ENCODE measurements at places on chromosomes 16 and 17. TPM values are rescaled to one million over a fixed set of nuclear protein-coding genes. Genes with fewer than 3 reads are reported as not detected.

DNA sequence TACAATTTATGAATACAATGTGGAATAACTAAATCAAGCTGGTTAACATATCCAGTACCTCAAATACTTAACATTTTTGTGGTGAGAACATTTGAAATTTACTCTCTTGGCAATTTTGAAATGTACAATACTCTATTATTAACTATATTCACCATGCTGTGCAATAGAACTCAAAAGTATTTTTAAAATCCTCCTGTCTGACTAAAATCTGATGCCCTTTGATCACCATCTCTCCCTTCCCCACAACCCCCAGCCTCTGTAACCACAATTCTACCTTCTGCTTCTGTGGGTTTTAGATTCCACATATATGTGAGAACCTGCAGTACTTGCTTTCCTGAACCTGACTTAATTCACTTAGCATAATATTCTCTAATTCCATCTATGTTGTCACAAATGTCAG, 71.6 kb upstream of the ALOX12 start:
- peak; percentile 29 for ATAC-seq

DNA sequence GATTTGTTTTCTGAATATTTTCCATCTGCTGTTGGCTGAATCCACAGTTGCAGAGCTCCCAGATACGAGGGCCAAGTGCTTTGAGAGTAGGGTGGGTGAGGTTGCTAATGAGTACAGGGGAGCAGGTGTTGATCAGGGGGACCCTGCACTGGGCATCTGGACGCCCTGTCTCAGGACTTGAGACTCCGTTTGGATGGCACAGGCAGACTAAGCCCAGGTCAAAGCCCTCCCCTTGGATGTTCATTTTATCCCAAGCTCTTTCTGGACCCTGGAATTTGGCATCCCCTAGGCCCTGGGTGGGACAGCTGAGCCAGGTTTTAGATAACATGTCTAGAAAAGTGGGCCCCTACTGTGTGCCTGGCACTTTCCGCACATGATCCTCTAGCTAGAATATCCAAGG, 12.1 kb downstream of the USP6 start:
- no peak for ATAC-seq

- peak; percentile 90 for ATAC-seq
These were observed 11.7 kb downstream of the ABCC1 start for GRCh38 chr16:15961060-15961511.

DNA sequence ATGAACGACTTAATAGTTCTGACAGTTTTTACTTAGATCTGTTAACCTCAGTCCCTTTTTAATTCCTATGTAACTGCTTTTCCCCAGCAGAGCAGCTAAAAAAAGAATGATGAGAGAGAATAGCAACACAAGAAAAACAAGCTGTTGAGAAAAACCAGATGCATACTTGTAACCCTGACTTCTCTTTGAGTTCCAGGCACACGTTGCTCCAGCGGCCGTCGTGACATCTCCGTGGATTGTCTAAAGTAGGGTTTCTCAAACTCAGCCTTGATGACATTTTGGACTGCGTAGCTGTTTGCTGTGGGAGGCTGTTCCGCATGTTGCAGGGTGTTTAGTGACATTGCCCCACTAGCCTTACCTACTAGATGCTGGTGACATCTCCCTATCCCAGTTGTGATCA, 324.0 kb downstream of the SNX29 start:
- no peak for ATAC-seq

DNA sequence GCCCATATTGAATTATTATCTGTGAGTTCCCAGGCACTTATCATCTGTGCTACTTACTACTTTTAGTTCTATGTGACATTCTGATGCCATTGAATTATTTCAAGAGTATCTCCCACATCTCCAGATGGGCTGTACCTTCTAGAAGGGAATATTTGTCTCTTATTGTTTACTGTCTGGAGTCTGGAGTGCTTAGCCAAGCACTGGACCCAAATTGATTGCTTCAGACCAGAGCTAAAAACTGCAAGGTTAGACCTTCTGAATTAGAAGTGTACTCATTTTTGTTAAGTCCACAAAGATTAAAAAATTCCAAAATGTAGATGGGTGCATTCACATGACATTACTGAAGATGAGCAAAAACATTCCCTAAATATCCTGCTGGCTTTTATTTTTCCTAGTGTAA, 16.0 kb upstream of the KRT222 start:
- ATAC-seq = no peak

DNA sequence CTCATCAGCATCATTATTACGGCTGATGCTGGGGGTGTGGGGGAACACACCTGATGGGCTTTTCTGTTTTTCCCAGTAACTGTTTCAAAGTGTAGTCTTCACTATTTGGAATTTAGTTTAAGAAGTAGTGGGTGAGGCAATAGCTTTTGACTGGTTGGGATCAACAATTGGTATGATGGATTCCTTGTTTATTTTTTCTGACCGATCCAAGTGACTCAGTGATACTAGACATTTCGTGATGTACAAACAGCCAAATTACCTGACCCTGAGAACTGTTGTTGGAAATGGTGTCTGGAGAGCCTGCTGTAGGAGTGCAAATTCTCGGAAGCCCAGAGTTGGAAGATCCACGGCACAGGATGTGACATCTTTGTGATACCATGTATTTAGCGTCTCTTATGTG, 204.2 kb downstream of the PRKCA start:
- no peak for ATAC-seq

- peak; percentile 15 for ATAC-seq
These were observed 789 bp downstream of the CSNK1D start for GRCh38 chr17:82272495-82273326.

DNA sequence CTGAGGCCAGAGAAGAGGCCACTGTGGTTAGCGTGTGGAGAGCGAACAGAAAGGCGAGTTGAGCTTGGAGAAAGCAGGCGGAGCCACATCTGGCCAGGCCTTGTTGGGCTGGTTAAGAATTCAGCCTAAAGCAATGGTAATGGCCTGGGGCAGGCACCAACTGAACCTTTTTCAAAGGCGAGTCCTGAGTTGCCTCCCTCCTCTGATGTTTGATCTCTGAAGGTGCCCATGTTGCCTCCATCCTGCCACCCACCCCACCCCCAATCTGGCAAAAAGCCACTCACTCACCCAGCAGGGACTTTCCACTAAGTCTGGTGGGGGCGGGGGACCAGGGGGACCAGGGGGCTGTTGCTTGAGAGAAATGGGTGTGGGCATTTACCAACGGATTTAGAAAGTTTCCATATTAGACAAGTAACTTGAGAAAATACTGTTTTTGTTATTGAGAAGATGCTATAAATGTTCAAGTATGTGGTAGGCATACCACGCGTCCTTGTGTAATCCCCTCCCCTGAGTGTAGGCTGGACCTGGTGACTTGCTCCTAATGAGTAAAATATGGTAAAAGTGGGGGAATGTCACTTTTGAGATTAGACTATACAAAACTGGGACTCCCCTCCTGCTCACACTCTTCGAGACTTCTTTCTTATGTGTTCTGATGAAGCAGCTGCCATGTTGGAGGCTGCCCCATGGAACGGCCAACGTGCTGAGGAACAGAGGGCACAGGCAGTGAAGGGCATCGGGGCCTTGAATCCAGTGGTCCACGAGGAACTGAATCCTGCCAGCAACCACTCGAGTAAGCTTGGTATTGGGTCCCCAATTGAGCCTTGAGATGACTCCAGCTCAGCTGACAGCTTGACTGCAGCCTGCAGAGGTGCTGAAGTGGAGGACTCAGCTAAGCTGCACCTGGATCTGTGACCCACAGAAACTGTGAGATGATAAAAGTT, 29.9 kb upstream of the TNS4 start:
- peak; percentile 88 for ATAC-seq

DNA sequence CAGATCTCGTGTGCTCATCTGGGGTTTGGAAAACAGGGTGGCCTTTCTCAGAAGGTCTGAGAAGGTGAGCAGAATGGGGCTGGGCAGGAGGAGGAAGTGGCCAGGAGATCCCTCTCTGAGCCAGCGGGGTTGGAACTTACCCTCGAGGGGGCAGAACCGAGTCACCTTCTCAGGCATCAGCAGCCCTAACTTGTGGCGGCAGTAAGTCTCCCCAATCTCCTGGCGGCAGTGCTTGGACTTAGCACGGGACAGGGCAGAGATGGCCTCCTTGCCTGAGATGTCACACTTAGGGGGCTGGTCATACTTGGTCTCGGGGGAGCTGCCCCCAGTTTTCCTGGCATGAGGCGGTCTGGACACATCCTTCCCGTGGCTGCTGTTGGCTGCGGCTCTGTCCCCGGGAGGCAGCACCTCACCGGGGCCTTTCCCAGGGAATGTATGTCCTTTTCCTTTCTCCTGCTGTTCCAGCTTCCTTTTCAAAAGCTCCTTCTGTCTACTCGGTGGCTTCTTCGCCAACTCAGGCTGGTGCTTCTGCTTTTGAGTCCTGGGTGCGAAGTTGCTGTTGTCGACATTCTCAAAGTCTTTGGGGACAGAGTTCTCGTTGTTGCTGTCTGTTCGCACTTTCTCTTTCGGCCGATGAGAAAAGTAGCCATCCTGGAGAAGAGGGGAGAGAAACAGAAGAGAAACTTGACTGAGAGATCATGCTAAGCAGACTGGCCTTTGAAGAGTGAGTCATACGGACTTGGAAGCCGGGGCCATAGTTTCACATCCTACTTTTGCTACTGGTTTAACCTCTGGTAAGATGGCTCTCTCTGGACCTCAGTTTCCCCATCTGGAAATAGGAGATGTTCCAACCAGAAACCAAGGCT, 211.7 kb downstream of the XYLT1 start:
- ATAC-seq = peak; percentile 50

GRCh38 chr16:20300312-20301097, 26.8 kb downstream of the GP2 start:
- peak; percentile 68 for ATAC-seq

GRCh38 chr17:44924107-44924544, 8.8 kb upstream of the GFAP start:
- no peak for ATAC-seq

- no peak for ATAC-seq
These were observed 11.3 kb downstream of the FKBP10 start for GRCh38 chr17:41824086-41824485.

DNA sequence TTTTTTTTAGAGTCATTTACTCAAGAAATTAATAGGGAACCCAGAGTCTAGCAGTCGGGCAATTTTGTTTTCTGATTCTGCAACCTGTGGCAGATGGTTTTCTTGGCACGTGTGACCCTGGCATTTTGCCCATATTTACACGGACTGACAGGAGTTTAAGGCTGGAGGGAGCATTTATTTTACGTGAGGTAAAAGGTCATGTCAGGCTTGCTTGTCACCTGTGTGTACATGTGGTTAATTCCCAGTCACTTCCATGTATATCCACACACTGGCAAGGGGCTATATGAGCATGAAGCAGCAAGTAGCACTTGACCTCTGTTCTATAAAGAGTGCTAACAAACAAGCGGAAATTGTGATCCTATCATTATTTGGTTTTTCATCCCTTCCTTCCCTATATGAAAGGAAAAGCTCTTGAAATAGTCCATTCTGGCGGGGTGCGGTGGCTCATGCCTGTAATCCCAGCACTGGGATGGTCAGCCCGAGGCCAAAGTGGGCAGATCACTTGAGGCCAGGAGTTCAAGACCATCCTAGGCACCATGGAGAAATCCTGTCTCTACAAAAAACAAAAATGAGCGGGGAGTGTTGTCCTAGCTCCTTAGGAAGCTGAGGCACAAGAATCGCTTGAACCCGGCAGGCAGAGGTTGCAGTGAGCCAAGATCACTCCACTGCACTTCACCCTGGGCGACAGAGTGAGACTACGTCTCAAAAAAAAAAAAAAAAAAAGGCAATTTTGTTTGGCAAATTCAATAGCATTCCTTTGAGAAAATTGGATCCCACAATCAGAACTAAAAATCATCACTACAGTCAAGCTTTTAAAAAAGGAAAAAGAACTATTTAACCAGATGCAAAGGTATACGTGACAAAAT, 2.1 kb downstream of the SPAG9 start:
- ATAC-seq = no peak

DNA sequence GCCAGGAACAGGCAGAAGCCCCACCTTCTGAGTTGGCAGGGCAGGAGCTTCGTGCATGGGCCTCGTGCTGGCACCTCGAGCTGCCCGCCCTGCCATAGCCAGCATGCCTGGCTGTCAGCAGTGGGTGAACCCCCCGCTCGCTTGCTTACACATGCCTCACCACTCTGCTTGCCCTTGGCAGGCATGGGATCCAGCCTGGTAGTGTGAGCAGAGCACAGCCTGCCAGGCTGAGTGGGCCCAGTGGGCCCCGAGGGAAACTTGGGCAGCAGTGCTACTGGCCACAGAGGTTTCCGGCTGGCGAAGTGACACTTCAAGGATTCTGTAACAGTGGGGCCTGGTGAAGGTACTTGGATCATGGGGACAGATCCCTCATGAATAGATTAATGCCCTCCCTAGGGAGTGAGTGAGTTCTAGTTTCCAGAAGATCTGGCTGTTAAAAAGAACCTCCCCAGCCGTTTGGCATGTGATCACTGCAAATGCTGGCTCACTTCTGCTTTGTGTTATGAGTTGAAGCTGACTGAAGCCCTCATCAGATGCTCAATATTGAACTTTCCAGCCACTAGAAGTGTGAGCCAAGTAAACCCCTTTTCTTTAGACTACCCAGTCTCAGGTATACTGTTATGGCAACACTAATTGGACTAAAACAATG, 114.7 kb downstream of the BCAS3 start:
- no peak for ATAC-seq

- ATAC-seq = no peak
These were observed 18.7 kb downstream of the TPSG1 start for GRCh38 chr16:1206326-1206725.

- peak; percentile 3 for ATAC-seq
These were observed 49.4 kb upstream of the GSE1 start for GRCh38 chr16:85563515-85564276.

GRCh38 chr16:1338119-1338730, 4.8 kb downstream of the BAIAP3 start:
- no peak for ATAC-seq

DNA sequence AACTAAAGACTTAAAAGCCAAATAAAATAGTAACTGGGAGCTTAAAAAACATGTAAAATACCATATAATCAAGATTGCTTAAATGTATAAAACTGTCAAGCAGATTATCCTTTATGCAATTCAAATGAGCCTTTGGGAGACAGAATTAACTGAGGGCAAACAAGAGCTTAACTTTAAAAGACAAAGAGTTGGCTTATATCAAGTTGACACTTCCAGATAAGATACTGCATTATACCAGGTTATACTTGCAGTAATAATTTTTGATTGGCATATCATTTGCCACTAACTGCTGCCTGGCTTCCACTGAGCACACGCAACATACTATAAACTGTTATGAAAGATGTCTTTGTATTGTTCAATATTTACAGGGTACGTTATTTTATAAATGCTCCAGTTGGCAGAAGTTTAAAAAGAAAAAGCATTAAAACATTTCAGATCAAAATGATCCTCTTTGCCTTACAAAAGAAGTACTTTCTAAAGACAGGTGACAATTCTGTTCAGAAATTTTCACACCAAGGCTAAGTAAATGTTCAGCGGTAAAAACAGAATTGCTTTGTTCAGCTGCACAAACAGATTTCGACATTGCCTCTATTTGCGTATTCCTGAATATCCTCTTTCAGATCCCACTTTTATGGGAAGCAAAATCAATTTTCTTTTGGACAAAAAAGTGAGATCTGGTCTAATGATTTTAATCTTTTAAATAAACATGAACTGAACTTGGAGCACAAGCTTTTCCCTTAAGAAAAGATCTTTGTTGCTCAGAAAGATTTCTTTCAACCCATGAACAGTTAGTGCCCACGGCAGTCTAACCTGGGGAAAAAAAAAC, 50.7 kb downstream of the TOX3 start:
- ATAC-seq = no peak

TNFRSF13B gene
- not detected for total RNA-seq

RNF43 gene
- 0.85 TPM for total RNA-seq

MEOX1 gene
- total RNA-seq = 3.3 TPM

SEPTIN1 gene
- total RNA-seq = 198 TPM

NPTX1 gene
- 1.5 TPM for total RNA-seq

FAM222B gene
- total RNA-seq = 25.1 TPM

TRIM72 gene
- total RNA-seq = not detected

Data from activated T-helper 17 cell treated with anti-CD3 and anti-CD28 coated beads, Interleukin-2, amount 50 U/mL, for 72 hours (primary cell).